Naive B cell (primary cell): ENCODE measurements at places on chromosomes 12 and 14. TPM values are rescaled to one million over a fixed set of nuclear protein-coding genes. Genes with fewer than 3 reads are reported as not detected.

SIX6 gene
- polyA plus RNA-seq: not detected

DNA sequence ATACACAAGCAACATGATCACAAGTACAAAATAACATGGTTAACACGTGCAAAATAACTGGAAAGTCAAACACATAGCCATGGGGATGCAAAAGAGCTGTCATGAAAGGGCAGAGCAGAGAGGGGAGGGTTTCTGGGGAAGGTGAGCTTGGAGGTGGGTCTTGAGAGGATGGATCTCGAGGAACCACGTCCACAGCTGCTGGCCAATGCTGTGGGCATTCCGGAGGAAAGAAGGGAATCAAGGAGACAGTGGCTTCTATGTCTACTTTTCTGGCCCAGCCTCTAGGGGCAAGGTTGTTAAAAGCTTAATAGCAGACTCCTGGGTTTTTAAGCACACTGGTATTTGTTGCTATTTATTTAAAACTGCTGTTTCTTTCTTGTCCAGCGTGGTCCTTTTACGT lies 8.4 kb upstream of the MYH7 start:
- DNase-seq: no peak

GRCh38 chr12:132489078-132489601 lies 811 bp upstream of the FBRSL1 start:
- peak; percentile 83 for DNase-seq

DNA sequence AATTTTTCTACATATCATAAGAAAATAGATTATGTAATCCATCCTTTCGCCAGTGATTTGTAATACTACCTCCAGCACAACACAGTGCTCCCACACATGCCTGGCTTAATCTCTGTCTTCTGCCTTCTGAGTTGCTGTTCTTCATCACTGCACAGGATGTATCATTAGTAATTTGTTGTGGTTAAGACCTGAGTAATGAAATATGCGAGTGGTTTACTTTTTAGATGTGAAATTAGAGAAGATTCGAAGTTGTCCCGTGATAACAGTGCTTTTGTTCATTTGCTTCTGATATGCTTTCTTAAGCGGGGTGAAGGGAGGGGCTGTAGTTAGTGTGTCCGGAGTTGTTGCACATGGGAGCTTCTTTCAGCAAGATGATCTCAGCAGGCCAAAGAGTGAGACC lies 18.1 kb downstream of the KRT85 start:
- no peak for DNase-seq

OVCH1 gene
- not detected for polyA plus RNA-seq

FOXN4 gene
- not detected for polyA plus RNA-seq

DNA sequence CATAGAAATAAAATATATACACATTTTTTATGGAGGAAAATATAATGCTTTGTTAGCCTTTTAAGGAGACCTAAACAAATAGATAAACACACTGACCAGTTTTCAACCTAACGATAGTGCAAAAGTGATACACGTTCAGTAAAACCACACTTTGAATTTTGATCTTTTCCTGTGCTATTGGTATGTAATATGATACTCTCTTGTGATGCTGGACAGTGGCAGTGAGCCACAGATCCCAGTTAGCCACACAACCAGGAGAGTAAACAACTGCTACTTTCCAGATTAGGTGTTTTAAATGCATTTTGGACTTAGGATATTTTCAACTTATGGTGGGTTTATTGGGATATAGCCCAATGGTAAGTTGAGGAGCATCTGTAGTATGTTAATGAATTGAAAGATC lies 243.1 kb downstream of the ERC1 start:
- DNase-seq: no peak
